Fibroblast of villous mesenchyme (primary cell): ENCODE measurements at places on chromosomes 7 and 10. TPM values are rescaled to one million over a fixed set of nuclear protein-coding genes. Genes with fewer than 3 reads are reported as not detected.

Gene NME8
- not detected in 2 replicates for total RNA-seq

DNA sequence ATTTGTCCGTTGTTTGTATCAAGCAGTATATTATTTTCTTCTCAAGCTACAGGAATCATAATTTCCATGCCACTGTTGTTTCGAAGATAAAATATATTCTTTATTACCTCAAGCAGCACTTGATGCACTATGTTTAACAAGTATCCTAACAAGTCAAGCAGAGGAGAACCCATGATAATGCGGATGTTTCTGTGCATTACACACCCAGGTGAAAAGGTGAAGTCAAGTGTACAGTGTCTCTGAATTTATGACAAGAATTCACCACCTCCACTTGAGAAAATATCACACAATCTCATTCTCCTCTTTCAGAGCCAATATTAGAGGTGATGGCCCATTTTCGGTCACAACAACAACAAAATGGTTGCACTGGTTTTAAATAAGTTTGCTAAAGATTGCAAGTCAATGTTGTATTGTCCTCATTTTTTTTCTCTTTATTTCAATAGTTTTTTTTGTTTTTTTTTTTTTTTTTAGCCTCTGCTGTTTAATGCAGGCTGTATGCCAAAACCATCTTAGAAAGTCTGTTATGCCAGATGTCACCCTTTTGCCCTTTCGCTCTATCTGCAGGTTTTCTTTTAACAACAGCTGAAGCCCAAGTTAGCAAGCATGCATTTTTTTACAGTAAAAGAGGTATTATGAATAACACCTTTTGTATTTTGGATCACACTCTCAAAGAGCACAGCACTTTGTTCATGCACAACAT, 568.7 kb upstream of the LRRN3 start:
- DNase-seq = no peak

Gene PALD1
- 0.32 TPM in 1 of 2 replicates, not detected in the other for total RNA-seq

GRCh38 chr10:20977300-20977699, 80.2 kb upstream of the NEBL start:
- no peak for DNase-seq

Gene AKR1D1
- total RNA-seq = not detected in 2 replicates

DNA sequence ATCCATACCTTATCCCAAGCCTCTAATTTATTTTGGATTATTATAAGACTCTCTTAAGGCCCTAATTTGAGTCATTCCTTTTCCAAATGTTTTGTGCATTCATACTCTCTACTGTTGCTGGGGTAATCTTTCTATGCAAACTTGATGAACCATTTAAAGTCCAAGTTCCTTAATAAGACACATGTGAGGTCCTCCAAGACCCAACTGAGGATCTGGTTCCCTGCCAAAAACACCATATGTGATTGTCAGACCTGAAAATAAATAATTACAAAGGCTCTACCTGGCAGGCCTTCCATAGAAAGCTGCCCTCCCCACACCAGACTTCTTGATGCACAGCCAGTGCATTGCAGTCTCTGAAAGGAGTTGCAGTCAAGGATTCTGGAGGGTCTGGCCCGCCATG, 257.9 kb upstream of the AKR1E2 start:
- DNase-seq = no peak

- DNase-seq = no peak
Measured at GRCh38 chr7:101564778-101565211, 64.3 kb downstream of the MYL10 start.

Gene GPR15LG
- total RNA-seq = not detected in 2 replicates

Gene CCZ1B
- 48.8 and 61.2 TPM in 2 replicates for total RNA-seq

DNA sequence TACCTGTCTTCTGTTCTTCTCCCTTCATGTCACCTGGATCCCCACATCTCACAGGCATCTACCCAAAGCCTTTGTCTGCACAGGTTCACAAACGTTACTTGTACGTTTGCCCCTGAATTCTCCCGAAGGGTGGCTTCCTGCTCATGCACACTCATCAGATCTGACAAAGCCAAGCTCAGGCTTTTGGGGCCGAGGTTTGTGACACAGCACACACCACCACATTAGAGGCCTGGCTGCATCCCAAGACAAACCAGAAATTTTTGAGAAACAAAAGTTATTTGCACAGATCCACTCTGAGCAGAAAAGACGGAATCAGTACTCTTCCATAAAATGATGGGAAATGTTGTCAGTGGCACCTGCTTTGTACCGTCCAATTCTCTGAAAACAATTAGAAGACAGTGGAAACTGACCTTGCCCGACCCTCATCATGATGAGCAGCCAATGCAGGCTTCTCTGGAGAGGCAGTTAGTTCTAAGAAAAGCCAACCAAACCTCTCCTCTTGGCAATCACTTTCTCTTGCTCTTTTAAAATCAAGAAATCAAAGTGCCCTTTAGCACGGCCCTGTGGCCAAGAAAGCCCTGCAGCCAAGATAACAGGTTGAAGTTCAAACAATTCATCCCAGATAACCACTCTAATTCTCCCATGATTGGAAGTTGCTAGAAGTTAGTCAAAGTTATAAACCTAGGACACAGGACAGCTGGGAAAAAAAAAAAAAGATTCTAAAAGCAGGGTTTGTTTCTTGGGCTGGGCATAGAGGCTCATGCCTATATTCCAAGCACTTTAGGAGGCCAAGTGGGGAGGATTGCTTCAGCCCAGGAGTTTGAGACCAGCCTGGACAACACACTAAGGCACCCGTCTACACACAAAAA, 13.6 kb upstream of the SVIL start:
- DNase-seq = no peak
